Activated T-helper 1 cell treated with anti-CD3 and anti-CD28 coated beads, Interleukin-12 subunit alpha, Interleukin-12 subunit beta, Interleukin-2, Interleukin-4 antibody, amounts not matched to agents 30 ng/mL and 10 ng/mL and 1 ng/mL, durations not matched to agents 14 hours and 24 hours and 36 hours (primary cell): ENCODE measurements at places on chromosomes 11 and 22.

DNA sequence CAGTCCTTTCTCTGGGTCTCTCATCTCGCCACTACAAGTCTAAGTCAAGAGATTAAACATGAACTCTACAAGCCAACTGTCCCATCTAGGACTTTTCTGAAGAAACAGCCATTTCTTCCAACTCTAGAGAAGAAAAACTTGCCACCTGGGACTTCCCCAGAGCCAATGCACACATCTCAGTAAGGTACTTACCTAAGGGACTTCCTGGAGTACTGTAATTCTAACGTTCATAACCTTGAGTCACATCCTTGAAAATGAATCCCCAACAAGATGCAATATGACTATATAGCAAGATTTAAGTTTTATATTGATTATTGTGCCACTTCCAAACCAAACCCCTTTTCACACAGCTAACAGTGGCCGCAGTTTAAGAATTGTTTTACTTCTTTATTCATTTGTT lies 11.9 kb upstream of the ISX start:
- no peak for DNase-seq

DNA sequence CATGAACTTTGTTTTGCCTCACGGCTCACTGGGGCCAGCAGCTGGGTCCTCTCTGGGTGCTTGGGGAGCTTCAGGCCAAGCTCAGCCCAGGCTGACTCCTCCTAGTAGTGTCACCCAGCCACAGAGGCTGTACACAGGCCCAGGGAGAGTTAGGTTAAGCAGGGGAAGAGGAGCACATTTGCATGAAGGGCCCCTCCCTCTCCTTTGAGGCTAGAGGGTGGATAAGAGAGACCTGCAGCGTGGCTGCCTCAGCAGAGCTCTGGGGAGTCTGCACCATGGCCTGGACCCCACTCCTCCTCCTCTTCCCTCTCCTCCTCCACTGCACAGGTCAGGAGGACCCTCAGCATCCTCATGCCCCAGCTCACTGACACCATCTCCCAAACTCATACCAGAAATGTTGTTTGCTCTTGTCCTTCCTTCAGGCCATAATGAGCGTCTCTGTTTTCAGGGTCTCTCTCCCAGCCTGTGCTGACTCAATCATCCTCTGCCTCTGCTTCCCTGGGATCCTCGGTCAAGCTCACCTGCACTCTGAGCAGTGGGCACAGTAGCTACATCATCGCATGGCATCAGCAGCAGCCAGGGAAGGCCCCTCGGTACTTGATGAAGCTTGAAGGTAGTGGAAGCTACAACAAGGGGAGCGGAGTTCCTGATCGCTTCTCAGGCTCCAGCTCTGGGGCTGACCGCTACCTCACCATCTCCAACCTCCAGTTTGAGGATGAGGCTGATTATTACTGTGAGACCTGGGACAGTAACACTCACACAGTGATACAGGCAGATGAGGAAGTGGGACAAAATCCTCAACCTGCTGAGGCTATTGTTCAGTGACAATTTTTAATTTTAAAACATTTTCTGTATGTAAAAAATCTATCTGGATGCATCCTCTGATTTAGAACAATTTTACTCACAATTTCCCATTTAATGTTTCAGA lies 82.4 kb upstream of the VPREB1 start:
- DNase-seq = no peak

DNA sequence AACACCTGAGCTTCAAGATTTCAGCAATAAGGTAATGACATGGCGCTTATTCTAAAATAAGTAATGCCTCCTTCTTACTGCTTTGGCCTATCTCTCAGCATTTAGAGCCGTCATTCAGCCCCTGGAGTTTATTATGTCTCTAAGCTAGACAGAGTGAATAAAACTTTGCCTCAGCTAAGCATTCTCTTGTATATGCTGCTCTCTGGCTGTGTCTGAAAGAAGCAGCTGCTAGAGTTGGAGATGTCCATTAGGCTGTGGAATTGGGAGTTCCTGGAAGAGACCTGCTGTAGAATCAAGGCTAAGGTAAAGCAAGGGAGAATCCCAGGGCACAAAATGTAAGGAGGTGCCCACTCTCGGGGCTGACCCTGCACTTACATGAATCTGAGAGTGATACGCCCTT lies 35.5 kb upstream of the TTC12 start:
- no peak for DNase-seq

GRCh38 chr22:24096758-24097115 lies 84.5 kb upstream of the SUSD2 start:
- DNase-seq = no peak

GRCh38 chr11:91823252-91823830 lies 401.3 kb upstream of the FAT3 start:
- no peak for DNase-seq

GRCh38 chr11:66289548-66290329 lies 796 bp upstream of the YIF1A start:
- peak; percentile 78 for DNase-seq

- DNase-seq = no peak
Measured at GRCh38 chr11:119484741-119485605, 62.0 kb upstream of the THY1 start.

GRCh38 chr11:46533396-46534100 lies 60.3 kb downstream of the AMBRA1 start:
- DNase-seq = no peak

GRCh38 chr11:61686066-61686465 lies 5.9 kb downstream of the DAGLA start:
- DNase-seq = no peak
